PC-3 (cell line): ENCODE measurements at places on chromosomes 3 and 15. TPM values are rescaled to one million over a fixed set of nuclear protein-coding genes. Genes with fewer than 3 reads are reported as not detected.
A peak's percentile ranks its signal among the peaks of the same experiment; 100 is the strongest.

- no peak overlapping the region for H3K4me3 ChIP-seq
- H3K27me3 ChIP-seq, result 0 out of 2 replicates have a peak, but pooled peaks cover 6% of the 10 kb centered on the region
- no peak for DNase-seq
Measured at GRCh38 chr15:62231856-62232255, 66.8 kb upstream of the C2CD4B start.

DNA sequence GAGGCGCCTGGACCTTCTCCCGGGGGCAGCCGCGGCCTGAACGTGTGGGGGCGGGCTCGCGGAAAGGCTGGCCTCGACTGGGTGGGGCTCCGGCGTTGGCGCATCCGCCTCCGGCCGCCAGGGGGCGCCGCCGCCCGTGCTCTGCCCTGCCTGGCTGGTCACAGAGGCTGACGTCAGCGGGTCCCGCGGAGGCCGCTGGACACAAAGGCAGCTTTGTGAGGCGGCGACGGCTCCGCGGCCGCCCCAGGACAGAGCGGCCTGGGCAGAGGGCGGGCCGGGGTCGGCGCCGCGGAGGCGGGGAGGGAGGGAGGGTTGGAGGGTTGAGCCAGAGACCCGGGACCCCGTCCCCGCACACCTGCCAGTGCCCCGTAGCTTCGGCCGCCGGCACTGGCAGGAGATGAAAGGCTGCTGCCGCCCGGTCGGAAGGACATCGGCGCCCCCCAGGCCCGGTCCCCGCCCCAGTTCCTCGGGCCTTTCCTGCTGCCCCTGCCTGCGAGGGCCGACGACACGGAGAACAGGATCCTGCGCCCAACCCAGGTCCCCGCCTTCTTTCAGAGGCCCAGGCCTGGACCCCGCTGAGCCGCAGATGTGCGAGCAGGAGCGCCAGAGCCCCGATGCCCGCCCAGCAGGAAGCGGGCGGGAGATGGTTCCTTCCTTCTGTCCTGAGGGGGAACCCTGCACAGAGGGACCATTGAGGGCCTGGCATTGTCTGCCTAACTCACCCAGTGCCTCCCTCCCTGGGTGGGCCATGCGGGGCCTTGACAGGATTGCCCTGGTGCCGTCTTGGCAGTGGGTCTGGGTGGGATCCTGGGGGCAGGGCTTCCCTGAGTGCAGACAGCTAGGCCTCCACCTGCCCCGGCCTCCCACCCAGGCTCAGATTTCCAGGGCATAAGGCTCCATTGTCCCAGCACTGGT lies 8.7 kb upstream of the SEMA3B start:
- H3K27ac ChIP-seq, result peak overlapping the region; percentile 58
- no peaks in the 10 kb centered on the region for H3K27me3 ChIP-seq
- peak; percentile 94 for DNase-seq

DNA sequence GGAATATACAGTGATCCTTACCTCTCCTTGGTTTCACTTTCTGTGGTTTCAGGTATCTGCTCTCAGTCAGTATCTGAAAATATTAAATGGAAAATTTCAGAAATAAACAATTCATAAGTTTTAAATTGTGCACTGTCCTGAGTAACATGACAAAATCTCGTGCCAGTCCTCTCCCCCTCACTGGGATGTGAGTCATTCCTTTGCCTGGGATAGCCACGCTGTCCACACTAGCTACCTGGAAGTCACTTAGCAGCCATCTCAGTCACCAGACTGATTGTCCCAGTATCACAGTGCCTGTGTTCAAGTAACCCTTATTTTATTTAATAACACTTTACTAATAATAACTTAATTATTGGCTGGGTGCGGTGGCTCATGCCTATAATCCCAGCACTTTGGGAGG lies 15.3 kb upstream of the KLHL25 start:
- H3K4me1 ChIP-seq, result no peaks in the 10 kb centered on the region
- H3K36me3 ChIP-seq, result no peaks in the 10 kb centered on the region
- H3K27me3 ChIP-seq, result no peaks in the 10 kb centered on the region
- H3K4me3 ChIP-seq, result no peak overlapping the region
- DNase-seq, result peak; percentile 52
- no peak overlapping the region for H3K27ac ChIP-seq

DNA sequence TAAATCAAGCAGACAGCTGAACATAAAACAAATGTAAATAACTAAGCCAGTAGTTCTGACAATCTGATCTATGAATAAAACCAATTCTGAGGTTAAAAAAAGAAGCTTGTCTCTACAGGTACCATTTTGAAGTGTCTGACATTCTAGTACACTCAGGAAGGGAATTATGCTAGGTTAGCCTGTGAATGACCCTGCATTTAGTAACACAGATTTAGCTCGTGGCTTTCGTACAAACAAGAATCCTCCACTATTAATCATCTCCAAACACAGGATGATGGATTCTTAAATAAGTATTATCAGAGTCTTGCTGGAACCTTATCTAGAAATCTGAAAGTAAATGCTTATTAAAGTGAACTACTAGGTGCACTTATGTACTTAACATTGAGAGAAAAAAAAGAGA lies 1120.1 kb downstream of the ROBO1 start:
- no peak overlapping the region for H3K4me3 ChIP-seq
- no peak overlapping the region for H3K27ac ChIP-seq
- H3K36me3 ChIP-seq, result no peaks in the 10 kb centered on the region
- peak; percentile 39 for DNase-seq
- peaks cover 13% of the 10 kb centered on the region for H3K4me1 ChIP-seq

DNA sequence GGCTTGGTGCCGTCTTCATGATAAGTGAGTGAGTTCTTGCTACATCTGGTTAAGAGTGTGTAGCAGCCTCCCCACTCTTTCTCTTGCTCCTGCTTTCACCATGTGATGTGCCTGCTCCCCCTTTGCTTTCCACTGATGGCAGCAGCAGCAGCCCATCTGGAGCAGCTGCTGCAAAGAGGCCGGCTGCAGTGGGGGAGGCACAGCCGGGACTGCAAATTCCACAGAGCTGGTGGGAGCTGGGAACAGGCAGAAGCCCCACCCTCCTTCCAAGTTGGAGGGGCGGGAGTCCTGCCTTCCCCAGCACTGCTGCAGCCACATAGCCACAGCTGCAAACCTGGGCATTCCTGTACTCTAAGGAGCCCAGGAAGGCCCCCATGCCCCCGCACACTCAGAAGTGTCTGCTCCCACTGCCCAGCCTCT lies 62.8 kb upstream of the IMPG2 start:
- no peak for DNase-seq
- 0 out of 2 replicates have a peak, but pooled peaks cover 6% of the 10 kb centered on the region for H3K36me3 ChIP-seq
- H3K27ac ChIP-seq, result no peak overlapping the region
- H3K27me3 ChIP-seq, result no peaks in the 10 kb centered on the region

GRCh38 chr15:65816441-65816840 lies 24.3 kb upstream of the DENND4A start:
- H3K4me3 ChIP-seq, result no peak overlapping the region
- no peak for DNase-seq
- no peaks in the 10 kb centered on the region for H3K4me1 ChIP-seq
- no peak overlapping the region for H3K27ac ChIP-seq
- no peaks in the 10 kb centered on the region for H3K36me3 ChIP-seq
- H3K27me3 ChIP-seq, result no peaks in the 10 kb centered on the region

- H3K27me3 ChIP-seq, result no peaks in the 10 kb centered on the region
- no peak overlapping the region for H3K4me3 ChIP-seq
- H3K36me3 ChIP-seq, result no peaks in the 10 kb centered on the region
- DNase-seq, result no peak
- no peaks in the 10 kb centered on the region for H3K4me1 ChIP-seq
- no peak overlapping the region for H3K27ac ChIP-seq
Measured at GRCh38 chr3:124372775-124373174, 357.5 kb upstream of the UMPS start.

DNA sequence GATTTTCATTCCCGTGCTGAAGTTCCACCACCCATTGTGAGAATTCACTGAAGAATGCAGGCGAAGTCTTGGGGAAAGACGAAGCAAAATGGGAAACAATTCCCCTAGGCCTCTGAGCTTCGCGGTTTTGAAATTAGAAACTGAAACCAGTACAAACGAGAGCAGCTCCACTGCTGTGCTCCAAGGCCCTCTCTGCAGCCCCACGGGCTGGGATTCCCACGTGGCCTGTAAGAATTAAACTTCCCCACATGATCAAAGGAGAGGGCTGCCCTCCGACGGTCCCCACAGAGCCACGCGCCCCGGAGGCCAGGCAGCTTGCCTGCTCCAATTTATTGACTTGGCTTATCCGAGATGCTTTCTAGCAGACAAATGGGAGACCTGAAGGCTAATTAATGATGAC lies 144.0 kb downstream of the GREM1 start:
- peaks cover 7% of the 10 kb centered on the region for H3K4me1 ChIP-seq
- no peaks in the 10 kb centered on the region for H3K27me3 ChIP-seq
- H3K4me3 ChIP-seq, result no peak overlapping the region
- no peaks in the 10 kb centered on the region for H3K36me3 ChIP-seq
- no peak for DNase-seq

DNA sequence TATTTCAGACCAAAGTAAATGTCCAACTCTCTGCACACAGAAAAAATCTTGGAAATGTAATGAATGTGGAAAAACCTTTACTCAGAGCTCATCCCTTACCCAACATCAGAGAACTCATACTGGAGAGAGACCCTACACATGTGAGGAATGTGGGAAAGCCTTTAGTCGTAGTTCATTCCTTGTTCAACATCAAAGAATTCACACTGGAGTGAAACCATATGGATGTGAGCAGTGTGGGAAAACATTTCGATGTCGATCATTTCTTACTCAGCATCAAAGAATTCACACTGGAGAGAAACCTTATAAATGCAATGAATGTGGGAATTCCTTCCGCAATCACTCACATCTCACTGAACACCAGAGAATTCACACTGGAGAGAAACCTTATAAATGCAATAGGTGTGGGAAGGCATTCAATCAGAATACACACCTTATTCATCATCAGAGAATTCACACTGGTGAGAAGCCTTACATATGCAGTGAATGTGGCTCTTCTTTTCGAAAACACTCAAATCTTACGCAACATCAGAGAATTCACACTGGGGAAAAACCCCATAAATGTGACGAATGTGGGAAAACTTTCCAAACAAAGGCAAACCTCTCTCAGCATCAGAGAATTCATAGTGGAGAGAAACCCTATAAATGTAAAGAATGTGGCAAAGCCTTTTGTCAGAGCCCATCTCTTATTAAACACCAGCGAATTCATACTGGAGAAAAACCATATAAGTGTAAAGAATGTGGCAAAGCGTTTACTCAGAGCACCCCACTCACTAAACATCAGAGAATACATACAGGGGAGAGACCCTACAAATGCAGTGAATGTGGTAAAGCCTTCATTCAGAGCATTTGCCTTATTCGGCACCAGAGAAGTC lies 8.0 kb upstream of the ZNF501 start:
- no peak overlapping the region for H3K4me3 ChIP-seq
- H3K27me3 ChIP-seq, result no peaks in the 10 kb centered on the region
- no peak for DNase-seq
- H3K36me3 ChIP-seq, result peaks cover 6% of the 10 kb centered on the region; the same call in 1 of the 2 replicates

GRCh38 chr3:136518102-136518501 lies 234.1 kb downstream of the STAG1 start:
- H3K4me1 ChIP-seq, result no peaks in the 10 kb centered on the region
- H3K4me3 ChIP-seq, result no peak overlapping the region
- H3K27me3 ChIP-seq, result no peaks in the 10 kb centered on the region
- DNase-seq, result no peak
- no peak overlapping the region for H3K27ac ChIP-seq

DNA sequence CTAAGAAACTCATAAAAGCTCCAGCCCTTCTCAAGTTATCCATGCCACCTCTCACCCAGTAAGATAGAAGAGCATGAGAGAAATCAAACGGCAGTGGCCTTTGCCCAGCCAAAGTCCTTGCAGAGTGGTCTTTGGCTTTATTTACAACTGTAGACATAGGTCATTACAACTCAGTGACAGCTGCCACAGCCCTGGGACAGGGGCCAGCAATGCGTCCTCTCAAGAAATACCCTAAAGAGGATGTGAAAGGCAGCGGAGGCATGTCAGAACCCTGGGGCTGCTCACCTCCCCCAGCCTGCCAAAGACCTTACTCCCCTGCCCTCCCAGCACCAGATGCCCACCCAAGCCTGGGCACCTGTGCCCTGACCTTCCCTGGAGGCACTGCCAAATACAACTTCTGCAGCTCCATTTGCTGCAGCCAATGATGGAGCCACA lies 6.3 kb downstream of the ACAA1 start:
- no peaks in the 10 kb centered on the region for H3K27me3 ChIP-seq
- no peak for DNase-seq
- peaks cover 43% of the 10 kb centered on the region for H3K4me1 ChIP-seq
- peaks cover 72% of the 10 kb centered on the region for H3K36me3 ChIP-seq

DNA sequence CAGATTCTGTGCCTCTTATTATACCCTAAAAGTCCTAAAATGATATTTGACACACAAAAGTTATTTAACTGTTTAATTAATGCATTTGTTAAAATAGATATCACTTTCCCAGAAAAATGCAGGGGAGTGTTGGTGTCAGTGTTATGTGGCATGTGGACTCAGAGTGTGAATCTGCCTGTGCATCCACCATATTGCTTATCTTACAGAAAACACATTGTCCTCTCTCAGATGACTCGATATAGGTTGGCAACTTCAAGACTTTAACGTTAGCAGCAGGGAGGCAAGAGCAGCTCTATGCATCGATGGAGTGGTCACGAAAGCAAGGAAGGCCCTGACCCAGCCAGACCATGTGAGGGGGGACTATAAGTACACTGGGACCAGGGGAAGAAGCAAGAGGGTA lies 165.4 kb upstream of the DCBLD2 start:
- H3K27me3 ChIP-seq, result no peaks in the 10 kb centered on the region
- no peaks in the 10 kb centered on the region for H3K4me1 ChIP-seq
- no peak overlapping the region for H3K4me3 ChIP-seq
- no peak overlapping the region for H3K27ac ChIP-seq

GRCh38 chr15:71231758-71232157 lies 116.5 kb downstream of the THSD4 start:
- H3K4me3 ChIP-seq, result no peak overlapping the region
- H3K36me3 ChIP-seq, result 0 out of 2 replicates have a peak, but pooled peaks cover 3% of the 10 kb centered on the region
- H3K27ac ChIP-seq, result no peak overlapping the region
- DNase-seq, result no peak

GRCh38 chr15:59394166-59394661 lies 21.5 kb upstream of the MYO1E start:
- peaks cover 12% of the 10 kb centered on the region for H3K4me1 ChIP-seq
- H3K27me3 ChIP-seq, result no peaks in the 10 kb centered on the region
- no peak for DNase-seq
- H3K36me3 ChIP-seq, result no peaks in the 10 kb centered on the region
- no peak overlapping the region for H3K4me3 ChIP-seq

- H3K4me1 ChIP-seq, result no peaks in the 10 kb centered on the region
- H3K4me3 ChIP-seq, result no peak overlapping the region
- DNase-seq, result no peak
- H3K27me3 ChIP-seq, result no peaks in the 10 kb centered on the region
Measured at GRCh38 chr15:27646531-27646930, 452.6 kb downstream of the OCA2 start.

The HDC gene
- not detected in 2 replicates for total RNA-seq

The ITIH4 gene
- total RNA-seq, result 0.80 TPM in 1 of 2 replicates, not detected in the other

The IL5RA gene
- not detected in 2 replicates for total RNA-seq

The ZFYVE19 gene
- 32.3 and 39.6 TPM in 2 replicates for total RNA-seq

The ADGRG7 gene
- not detected in 2 replicates for total RNA-seq

The NR1I2 gene
- total RNA-seq, result 0.04 TPM in 1 of 2 replicates, not detected in the other

The TRH gene
- not detected in 2 replicates for total RNA-seq

The RASGRF1 gene
- total RNA-seq, result not detected in 2 replicates

The CYB561D2 gene
- total RNA-seq, result 37.1 and 44.3 TPM in 2 replicates

The WDR49 gene
- 0.33 TPM in 1 of 2 replicates, not detected in the other for total RNA-seq

The SLC27A2 gene
- 5.8 and 8.1 TPM in 2 replicates for total RNA-seq

The SEMA6D gene
- total RNA-seq, result 0.52 and 0.91 TPM in 2 replicates

The ZBTB47 gene
- 9.5 and 10.8 TPM in 2 replicates for total RNA-seq

The THSD4 gene
- 29.0 and 39.3 TPM in 2 replicates for total RNA-seq

The RARB gene
- total RNA-seq, result not detected in 2 replicates

The CLPX gene
- total RNA-seq, result 19.3 and 22.5 TPM in 2 replicates

The ROPN1 gene
- not detected in 2 replicates for total RNA-seq

The GOLGA8J gene
- not detected in 2 replicates for total RNA-seq

The HSPBAP1 gene
- 6.4 and 13.4 TPM in 2 replicates for total RNA-seq

The PLOD2 gene
- total RNA-seq, result 76.1 and 84.8 TPM in 2 replicates
